ENCODE measurements at places on chromosomes 5 and 9.

DNA sequence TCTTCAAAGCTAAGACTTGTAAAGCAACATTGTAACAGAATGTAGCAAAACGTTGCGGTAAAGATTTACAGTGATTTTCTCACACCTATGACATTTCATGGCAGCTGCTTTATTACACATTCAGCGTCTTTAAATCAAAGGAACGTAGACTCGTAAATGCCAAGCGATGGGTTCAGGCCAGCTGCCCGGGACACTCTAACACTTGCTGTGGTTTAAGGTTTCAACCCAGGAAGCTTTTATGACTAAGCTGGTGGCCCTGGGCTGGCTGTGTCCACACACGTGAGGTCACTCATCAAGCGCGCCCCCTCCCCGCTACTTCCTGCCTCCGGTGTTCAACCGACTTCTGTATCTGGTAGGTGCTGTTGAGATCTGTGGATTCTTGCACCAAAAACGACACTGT, 2.5 kb downstream of the SLC6A18 start:
- no peak for DNase-seq

GRCh38 chr5:96909435-96909834, 26.4 kb upstream of the LNPEP start:
- DNase-seq, result no peak

DNA sequence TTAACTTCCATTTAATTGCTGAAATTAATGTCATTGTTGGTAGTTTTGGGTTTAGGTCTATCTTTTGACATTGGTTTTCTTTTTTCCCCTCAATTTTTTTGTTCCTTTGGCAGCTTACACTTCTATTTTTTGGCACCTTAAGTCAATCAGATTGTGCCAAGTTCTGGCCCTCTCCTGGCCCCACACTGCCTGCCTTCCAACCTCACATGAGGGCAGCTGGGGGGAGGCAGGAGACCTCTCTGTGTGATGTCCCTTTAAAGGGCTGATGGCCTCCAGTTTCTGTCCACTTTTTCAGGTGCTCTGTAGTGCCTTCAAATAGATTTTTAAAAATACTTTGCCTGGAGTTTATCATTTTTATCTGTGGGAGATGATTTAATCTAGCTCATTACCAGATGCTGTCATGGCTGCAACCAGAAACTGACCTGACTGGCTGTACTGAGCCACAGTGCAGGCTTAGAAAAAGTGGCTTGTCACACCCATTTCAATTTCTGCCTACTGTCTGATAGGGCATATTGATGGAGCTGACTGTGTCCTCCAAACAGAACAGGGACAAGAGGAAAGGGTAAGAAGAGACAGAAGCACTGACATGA, 196.6 kb downstream of the FANCC start:
- DNase-seq, result no peak

DNA sequence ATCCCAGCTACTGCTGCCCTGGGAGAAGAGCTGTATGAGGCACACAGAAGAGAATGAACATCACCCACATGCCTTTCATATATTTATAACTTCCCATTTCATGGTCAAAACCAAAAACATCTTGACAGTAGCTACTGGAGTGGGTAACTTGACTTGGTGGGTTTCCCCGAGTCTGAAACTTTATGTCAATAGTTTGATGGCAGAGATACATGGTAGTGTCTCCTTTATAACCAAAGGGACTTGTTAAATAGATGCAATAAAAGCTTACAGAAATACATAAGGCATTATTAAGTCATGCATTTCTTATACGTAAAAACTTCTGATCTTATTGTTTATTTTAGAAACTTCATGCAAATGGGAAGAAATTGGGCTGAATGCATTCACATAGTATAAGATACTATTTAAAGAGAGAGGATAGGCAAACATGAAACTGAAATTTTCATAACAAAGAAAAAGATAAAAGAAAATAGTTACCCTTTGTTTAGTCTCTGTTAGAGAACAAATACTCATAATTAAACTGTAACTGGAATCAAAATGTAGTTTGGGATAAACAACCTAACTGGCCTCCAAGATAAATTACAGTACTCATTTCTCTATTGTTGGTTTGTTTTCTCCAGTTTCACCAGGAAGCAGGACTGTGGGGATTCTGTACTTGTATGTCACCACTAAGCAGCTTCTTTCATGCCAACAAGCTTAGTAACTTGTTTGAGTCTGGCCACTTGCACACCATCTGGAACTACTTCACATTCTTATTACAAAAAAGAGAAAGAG, 459.3 kb upstream of the MEF2C start:
- no peak for DNase-seq

GRCh38 chr9:131043087-131043486, 34.1 kb downstream of the LAMC3 start:
- DNase-seq, result no peak

DNA sequence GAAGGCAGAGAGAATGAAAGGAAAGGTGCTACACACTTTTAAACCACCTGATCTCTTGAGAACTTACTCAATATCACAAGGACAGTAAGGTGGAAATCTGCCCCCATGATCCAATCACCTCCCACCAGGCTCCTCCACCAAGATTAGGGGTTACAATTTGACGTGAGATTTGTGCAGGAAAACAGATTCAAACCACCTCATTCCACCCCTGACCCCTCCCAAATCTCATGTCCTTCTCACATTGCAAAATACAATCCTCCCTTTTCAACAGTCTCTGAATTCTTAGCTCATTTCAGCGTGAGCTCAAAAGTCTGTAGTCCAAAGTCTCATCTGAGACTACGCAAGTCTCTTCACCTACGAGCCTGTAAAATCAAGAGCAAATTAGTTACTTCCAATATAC, 768.3 kb upstream of the COX7C start:
- no peak for DNase-seq

DNA sequence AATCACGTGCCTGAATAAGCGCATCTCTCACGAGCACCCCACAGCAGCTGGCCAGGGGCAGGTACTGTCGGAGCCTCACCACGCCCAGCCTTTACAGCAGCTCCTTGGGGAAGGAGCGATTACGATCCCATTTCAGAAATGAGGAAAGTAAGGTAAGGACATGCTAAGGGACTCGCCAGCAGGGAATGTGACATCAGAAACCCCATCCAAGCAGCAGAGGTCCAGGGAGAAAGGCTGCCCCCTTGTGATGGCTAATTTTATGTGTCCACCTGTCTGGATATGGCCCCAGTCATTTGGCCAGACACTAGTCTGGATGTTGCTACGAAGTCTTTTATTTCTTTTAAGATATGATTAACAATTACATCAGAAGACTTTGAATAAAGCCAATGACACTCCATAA, 77.3 kb downstream of the UBE2QL1 start:
- DNase-seq, result no peak

DNA sequence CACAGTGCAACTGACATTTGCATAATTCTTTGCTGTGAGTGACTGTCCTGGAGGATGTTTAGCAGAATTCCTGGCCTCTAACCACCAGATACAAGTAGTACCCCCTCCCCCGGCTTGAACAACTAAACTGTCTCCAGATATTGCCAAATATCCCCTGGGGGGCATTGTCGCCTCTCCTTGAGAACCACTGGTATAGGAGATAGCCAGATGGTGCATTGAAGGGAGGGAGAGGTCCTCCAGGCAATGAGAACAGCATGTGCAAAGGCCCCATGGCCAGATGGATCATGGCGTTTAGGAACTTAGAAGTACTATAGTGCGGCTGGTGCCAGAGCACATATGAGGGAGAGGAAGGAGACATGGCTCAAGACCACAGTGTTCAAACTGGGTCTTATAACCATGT, 18.9 kb upstream of the ORM1 start:
- no peak for DNase-seq

- DNase-seq, result no peak
These were observed 83.0 kb upstream of the FAM174A start for GRCh38 chr5:100452126-100452525.

DNA sequence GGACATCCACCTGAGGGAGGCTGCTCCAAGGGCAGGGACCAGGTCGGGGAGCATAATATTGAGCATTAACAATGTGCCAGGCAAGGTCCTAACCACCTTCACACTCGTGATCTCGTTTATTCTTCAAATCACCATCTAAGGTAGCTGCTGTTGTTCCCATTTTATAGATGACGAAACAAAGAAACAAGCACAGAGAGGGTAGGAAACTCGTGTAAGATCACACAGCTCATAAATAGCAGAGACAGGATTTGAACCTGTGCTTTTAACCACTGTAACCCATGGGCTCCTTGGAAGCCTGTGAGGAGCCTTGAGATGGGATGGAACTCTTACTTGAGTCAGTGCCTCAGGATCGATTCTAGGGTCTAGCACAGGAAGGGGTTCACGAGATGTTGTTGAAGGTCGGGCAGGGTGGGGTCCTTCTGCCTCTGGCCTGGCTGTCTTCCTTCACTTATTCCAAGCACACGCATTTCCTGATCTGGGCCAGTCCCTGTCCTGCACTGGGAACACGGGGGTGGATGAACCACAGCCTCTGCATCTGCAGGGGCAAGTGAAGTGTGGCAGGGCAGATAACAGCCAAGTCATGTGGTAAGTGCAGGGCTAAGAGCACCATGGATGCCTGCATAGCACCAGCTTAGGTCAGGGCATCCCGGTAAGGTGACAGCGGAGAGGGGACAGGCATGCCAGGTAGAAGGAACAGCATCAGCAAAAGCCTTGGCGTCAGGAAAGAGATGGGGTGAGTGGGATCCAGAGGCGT, 188.1 kb downstream of the MELK start:
- DNase-seq, result no peak

DNA sequence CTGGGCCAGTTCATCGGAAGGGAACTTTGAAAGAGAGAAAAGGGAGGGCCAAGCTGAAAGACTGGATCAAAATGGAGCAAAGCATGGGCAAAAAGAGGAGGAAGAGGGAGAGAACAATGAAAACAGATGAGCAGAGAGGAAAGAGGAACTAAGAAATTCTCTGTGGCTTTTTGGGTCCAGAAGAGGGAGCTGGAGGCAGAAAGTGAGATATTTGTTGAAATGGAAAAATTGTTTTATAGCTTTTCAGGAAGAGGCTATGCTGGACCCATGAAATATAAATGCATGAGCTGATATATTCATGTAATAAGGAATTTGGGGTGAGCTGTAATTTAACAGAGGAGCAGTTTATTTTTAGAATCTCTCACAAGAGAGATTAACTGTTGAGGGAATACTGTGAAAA, 457.3 kb downstream of the DMAC1 start:
- DNase-seq, result no peak

GRCh38 chr9:86073839-86074238, 25.5 kb downstream of the GOLM1 start:
- DNase-seq, result no peak

DNA sequence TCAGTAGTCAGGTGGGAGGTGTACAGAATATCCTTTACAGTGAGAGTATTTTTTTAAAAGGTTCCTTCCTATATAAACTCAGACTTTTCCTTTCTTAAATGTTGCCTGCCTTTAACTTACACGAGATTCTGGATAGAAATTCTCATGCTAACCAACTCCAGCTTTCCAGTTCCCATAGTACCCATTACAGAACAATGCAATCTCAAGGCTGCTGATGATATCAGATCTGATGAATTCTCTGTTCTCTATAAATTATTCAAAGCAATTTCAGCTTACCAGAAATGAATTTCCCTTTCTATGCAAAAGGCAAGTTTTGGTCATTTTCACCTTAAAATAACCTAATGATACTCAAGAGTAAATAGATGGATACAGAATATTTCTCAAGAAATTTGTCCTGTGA, 90.3 kb downstream of the NUDT12 start:
- DNase-seq, result no peak

DNA sequence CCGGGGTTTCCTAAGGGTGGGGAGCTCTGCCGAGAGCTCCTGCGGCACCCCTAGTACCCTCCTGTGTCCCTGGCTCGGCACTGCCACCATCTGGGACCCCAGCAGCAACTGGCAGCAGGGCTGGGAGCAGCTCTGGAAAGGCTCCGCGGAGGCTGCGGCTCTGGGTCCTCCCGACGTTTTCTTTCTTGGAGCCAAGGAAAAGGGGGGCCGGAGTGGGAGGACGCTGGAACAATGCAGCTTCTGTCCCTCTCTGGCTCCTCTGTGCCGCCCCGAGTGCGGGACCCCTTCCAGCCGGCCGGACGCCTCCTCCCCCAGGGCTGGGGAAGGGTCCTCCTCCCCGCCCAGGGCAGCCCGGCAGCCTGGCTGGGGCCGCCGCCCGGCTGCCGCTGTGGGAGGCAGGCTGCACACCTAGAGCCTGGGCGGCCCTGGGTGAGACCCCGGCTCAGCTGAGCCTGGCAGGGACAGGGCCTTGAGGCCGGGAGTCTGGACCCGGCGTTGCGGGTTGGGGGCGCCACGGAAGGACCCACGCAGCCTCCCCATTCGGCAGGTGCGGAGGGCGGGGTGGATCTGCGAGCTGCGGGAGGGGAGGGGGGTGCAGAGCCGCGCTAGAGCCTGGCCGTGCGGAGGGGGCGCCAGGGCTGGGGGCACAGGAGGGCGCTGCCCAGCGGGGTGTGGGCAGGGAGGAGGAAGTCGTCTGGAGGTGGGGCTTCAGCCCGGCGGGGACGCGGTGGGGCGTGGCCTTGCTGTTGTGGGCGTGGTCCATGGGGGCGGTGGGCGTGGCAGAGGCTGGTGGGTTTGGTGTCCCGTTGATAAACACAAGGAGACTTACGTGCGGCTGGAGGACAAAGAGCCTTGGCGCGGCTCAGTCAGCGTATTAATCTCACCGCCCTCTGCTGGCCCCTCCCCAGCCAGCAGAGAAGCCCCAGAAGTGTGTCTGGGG, 15.1 kb downstream of the GPSM1 start:
- peak; percentile 75 for DNase-seq

GRCh38 chr5:28954074-28954473, 1915.7 kb upstream of the CDH9 start:
- DNase-seq, result no peak

DNA sequence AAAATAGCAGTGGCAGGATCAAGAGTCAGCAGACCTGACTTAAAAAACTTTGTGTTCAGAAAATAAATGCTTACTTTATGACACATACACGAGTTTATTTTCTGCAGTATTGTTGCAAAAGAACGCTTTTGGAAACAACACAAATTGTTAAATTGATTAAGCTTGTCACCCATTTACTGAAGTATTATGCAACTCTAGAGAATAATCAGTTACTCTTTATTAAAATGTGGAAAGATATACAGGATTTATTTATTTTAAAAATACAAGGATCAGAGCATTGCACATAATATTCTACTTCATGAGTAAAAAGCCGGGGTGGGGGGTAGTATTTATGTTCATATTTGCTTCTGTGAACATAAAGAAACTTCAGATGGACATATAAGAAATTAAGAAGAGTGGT, 20.0 kb downstream of the FYB1 start:
- DNase-seq, result no peak

GRCh38 chr5:10607023-10607665, 43.3 kb downstream of the ANKRD33B start:
- no peak for DNase-seq

DNA sequence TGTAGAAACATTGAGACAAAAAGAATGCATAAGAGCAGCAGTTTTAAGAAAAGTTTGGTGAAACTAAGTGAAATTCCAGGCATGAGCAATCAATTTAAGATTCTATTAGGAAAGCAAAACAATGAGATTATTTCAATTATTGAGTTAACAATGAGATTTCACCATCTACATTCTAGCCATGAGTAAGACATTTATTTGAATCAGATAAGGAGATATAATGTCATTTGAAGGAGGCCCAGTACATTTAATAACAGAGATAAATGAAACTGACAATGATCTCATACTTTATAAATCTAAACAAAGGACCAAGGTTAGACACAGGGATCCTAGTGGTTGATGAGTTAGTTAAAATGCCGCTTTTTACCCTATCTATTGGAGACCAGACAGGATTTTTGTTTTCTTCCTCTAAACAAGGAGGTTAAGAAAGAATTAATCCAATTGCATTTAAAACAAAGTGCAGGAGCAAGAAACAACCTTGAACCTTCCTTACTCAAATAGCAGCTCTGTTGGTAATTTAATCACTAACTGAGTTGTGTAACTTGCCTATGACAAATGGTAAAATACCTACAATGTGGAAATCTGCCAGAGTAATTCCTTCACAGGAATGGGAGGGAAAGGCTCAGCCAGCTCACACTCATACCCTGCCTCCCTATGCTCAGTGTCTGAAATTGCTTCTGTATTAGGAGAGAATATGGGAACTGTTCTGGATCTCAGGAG, 103.5 kb upstream of the NR3C1 start:
- no peak for DNase-seq

All from C1 segment of cervical spinal cord (tissue), 14 donors.